ENCODE measurements at places on chromosomes 2 and 18. TPM values are rescaled to one million over a fixed set of nuclear protein-coding genes. Genes with fewer than 3 reads are reported as not detected.

Gene RHOB
- 169 TPM for total RNA-seq

Gene RBKS
- 1.4 TPM for total RNA-seq

Gene ARHGEF4
- total RNA-seq = 1.5 TPM

Gene DNER
- total RNA-seq = 0.62 TPM

Gene PLEK
- not detected for total RNA-seq

Gene ZFAND2B
- total RNA-seq = 13.7 TPM

Gene SERPINB4
- not detected for total RNA-seq

Gene LYPD6B
- not detected for total RNA-seq

Gene NFU1
- 43.0 TPM for total RNA-seq

Gene PLCL1
- total RNA-seq = 0.33 TPM

Gene DES
- 0.31 TPM for total RNA-seq

Gene KYNU
- total RNA-seq = 177 TPM

Gene PKP4
- 31.3 TPM for total RNA-seq

Gene MALL
- 4.7 TPM for total RNA-seq

Gene LHCGR
- total RNA-seq = under 0.01 TPM

Gene HOXD12
- not detected for total RNA-seq

Gene C2orf78
- not detected for total RNA-seq

Gene MC5R
- total RNA-seq = not detected

Gene MDH1B
- total RNA-seq = 1.4 TPM

Gene SPDYA
- total RNA-seq = 0.34 TPM

Gene SMC6
- total RNA-seq = 25.0 TPM

Gene GNAL
- 77.1 TPM for total RNA-seq

Gene HJURP
- 12.4 TPM for total RNA-seq

Data from melanocyte of skin (primary cell).